ENCODE measurements at places on chromosomes 11 and 22.

GRCh38 chr22:36461665-36462649, 19.5 kb downstream of the TXN2 start:
- no peak for DNase-seq

GRCh38 chr22:36244522-36245391, 5.4 kb upstream of the APOL2 start:
- DNase-seq, result no peak

GRCh38 chr22:21624120-21624879, 5.5 kb downstream of the YDJC start:
- peak; percentile 48 for DNase-seq

DNA sequence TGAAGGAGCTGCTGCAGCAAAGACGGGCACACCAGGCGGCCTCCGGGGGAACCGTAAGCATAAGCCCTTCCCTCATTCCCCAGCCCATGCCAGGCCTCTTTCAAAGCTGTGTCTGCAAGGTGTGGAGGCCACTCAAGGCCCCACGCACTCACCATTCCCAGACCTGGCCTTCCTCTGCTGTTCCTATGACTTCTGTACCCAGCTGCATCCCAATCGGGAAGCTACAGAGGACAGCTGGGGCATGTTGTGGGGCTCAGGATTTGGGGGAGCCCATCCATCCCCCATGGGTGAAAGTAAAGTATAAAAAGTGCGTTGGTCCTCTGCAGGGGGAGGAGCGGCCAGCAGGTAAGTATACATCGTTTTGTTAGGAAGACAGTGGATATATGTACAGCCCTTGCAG, 2.2 kb downstream of the POU2AF3 start:
- DNase-seq, result no peak

DNA sequence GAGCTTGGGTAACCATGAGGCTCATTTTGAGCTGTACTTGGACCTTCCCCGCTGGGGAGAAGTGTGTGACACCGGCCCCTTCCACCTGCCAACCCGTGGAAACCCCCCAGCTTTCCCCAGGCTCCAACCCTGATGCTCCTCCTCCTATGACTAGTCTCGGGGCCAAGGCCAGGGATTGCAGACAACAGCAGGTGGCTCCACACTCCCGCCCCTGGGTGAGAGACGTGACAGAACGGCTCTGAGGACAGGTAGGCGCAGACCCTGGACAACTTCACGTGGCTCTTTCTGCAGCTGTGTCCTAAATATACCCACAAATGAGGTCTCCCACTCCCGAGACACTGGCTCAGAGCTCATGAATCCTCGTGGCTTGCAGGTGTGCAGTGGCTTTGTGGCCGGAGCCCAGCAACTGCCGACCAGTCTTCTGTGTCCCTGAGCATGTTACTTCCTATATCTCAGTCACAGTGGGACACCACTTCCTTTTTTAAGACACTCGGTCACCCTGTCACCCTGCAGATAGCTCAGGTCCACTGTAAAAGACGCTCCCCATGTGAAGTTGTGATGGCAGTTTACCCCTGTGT, 55.2 kb downstream of the NECTIN1 start:
- DNase-seq, result peak; percentile 15

- DNase-seq, result no peak
Observed at GRCh38 chr11:114031246-114031966, 28.1 kb upstream of the ZBTB16 start.

- DNase-seq, result no peak
Observed at GRCh38 chr11:78802058-78802761, 227.5 kb upstream of the NARS2 start.

DNA sequence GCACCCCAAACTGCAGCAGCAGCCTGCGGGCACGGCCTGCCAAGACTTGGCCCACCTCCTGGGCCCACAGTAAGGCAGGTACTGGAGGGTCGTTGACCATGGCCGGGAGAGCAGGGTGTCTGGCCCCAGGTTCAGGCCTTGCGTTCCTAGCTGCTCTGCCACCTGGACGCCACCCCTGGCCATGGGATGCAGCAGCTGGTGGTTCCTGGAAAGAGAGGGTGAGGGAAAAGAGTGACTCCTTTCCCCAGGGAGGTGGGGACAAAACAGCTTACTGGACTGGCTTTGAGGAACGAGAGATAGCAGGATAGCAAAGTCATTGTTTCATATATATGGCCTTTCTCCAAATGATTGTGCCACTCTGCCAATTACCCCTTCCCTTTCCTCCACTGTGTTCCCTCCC, 1.8 kb downstream of the BSCL2 start:
- DNase-seq, result no peak

GRCh38 chr11:105991888-105992287, 30.2 kb downstream of the MSANTD4 start:
- DNase-seq, result no peak

DNA sequence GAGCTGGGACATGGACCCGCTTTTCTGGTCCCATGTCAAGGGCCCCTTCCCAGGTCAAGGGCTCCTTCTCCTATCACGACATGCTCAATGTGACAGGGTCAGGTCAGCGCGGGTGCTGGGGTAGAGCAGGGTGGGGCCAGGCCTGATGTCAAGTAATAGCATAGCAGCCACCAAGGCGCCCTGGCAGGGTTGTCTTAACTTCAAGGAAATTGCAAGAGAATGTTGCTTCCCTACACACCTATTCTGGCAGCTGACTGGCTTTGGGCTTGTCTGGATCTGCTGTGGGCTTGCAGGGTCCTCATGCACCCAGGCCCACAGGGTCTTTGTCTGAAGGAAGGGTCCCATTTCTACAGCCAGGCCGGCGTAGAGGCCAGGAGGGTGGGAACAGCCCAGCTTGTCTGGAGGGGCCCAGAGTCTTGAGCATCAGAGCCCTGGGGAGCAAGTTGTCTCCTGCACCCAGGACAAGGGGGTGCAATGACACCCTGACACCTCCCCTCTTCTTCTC, 71.4 kb downstream of the BUD13 start:
- no peak for DNase-seq

DNA sequence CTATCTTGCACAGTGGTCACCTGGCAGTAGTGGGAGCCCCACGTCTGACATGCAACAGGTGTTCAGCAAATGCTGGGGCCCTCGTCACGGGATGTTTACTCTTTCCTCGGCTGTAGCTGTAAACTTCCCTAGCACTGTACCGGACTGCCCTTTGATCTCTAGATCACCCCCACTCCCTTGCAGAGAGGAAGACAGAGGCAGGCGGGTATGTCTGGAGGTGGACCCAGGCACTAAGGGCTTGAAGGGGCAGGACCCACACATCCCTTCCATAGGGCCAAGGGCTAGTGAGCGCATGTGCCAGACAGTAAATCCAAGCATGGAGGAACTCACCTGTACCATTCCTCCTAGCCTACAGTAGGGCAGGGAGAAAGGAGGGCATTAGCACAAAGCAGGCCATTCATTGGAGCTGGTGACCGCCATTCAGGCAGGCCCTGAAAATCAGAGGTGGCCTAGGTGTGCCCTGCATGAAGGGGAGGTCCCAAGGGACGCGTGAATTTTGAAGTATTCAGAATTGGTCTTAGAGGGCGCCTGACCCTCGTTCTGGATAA, 1.9 kb upstream of the SMTN start:
- no peak for DNase-seq

- no peak for DNase-seq
Observed at GRCh38 chr22:41563051-41563711, 2.4 kb downstream of the CSDC2 start.

- no peak for DNase-seq
Observed at GRCh38 chr11:91230647-91231046, 994.0 kb upstream of the FAT3 start.

- no peak for DNase-seq
Observed at GRCh38 chr22:48491451-48491941, 1336.2 kb downstream of the BRD1 start.

- no peak for DNase-seq
Observed at GRCh38 chr11:73011126-73011817, 130.8 kb downstream of the FCHSD2 start.

GRCh38 chr11:85930879-85931366, 75.7 kb downstream of the CCDC83 start:
- no peak for DNase-seq

- no peak for DNase-seq
Observed at GRCh38 chr11:100677796-100678195, 9.3 kb upstream of the ARHGAP42 start.

- peak; percentile 77 for DNase-seq
Observed at GRCh38 chr11:48005136-48005535, 24.8 kb downstream of the PTPRJ start.

DNA sequence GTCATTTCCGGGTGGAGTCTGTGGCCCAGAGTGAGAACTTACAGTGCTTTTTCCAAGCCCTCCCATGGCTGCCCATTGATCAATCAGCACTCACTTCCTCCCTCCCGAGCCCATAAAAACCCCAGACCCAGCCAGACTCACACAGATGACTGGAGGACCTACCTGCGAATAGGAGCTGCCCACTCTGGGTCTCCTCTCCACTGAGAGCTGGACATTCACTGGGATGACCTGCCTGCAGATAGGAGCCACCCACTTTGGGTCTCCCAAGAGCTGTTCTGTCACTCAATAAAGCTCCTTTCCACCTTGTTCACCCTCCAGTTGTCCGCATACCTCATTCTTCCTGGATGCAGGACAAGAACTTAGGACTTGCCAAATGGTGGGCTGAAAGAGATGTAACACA, 56.0 kb upstream of the B3GNT6 start:
- no peak for DNase-seq

DNA sequence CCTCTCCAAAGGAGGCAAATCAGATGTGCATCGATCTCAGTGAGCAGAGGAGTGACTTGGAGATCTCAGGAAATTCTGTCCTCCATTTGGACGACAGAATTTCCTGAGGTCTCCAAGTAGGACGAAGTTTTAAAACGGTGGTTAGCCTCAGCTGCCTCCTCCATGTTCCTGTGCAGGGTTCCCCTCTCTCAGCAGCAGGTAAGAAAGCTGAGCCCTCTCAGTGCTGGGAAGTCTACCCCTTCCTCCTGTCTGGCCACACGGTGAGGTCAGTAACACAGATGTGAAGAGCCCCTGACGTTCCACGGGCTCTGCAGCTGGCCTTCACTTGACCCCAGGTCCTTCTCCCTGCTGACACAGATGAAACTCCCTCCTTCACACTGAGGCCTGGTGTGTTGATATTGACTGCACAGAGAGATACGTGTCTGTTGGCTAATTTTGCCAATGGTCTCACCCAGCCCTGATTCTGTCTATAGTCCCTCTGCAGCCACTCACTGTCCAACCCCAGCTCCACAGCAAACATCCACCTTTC, 607.4 kb upstream of the B3GAT1 start:
- no peak for DNase-seq

DNA sequence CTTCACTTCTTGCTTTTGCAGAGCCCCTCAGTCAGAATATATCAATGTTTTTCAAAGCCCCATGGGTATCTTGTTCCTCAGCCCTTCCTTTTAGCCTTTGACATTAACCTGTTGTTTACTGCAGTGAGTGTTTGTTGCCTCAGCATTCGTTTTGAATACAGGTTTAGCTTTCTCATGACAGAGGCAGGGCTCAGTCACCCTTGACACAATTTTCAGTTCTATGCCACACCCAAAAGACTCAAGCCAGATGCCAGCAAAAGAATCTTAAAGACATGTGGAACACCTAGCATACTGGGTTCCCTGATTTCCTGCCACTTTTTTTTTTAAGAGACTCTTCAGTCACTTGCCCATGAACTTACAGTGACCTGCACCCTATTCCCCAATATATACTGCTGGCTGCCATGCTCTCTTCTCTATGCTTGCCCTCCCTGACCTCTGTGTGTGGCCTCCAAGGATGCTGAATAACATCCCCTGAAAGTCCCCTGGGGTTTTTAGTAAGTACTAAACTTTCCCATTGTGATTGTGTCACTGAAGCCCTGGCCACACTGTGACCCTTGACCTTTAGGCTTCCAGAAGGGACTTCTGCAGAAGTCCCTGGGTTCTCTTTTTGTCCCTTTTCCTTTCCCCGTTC, 1225.5 kb downstream of the TBC1D22A start:
- no peak for DNase-seq

- no peak for DNase-seq
Observed at GRCh38 chr22:28268850-28269249, 349.8 kb upstream of the PITPNB start.

- DNase-seq, result no peak
Observed at GRCh38 chr11:130359419-130359818, 44.7 kb upstream of the ZBTB44 start.

DNA sequence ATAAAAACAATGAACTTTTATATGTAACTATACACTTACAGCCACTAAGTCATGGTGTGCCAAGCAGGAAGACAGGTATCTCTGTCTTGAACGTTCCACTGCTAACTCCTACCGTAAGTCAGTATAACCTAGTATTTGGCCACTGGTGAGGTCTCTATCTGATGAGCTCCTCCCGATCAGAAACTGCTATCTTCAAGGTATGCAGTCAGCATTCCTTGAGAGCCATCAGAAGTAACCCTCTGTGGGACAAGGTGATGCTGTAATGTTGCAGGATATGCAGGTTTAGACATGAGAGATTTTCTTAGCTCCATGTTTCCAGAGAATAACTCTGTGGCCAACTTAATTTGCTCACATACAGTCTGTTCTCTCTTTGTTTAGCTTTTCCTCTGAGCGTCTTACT, 397.9 kb upstream of the CCDC90B start:
- DNase-seq, result no peak

- DNase-seq, result no peak
Observed at GRCh38 chr11:10891151-10891720, 33.4 kb upstream of the ZBED5 start.

GRCh38 chr11:98531576-98531975, 489.2 kb upstream of the CNTN5 start:
- DNase-seq, result no peak

DNA sequence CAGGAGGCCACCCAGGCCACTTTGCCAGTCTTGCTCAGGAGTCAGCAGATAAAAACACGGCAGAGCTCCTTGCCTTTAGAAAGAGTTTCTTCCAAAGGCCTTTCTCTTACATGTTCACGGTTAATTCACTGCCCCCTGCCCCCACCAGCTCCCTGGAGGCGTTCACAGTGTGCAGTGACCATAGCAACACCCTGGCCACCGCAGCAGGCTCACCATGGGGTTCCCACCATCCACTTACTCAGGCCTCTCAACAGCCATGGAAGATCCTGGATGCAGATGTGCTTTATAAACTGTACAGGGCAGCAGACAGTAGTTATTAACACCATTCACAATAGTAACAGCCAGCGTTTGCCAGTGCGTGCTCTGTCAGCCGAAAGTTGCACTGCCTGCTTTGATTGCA, 10.6 kb upstream of the MYO7A start:
- DNase-seq, result no peak

GRCh38 chr22:38103641-38104040, 6.8 kb downstream of the BAIAP2L2 start:
- no peak for DNase-seq

DNA sequence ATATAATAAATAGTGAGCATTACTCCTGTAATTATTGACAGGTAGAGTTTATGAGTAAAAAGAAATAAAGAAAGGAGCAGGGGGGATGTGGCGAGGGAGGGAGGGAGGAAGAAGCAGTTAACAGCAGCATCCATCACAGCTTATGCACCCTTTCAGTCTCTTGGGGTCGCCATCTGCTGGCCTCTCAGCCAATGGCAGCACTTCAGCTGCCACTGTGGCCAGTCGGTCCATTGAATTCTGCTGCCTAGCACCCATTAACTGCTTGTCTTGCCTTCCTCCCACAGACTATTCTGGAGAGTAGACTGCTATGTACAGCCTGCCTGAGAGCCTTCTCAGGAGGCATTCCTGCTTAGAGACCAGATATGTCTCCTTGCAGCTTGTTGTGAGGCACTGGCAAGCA, 388.3 kb downstream of the TENM4 start:
- no peak for DNase-seq

All from CD4-positive, alpha-beta T cell treated with Interleukin-6 for 4 hours (primary cell).